Esophagus muscularis mucosa (tissue), 4 donors: ENCODE measurements at places on chromosomes 2 and 18. TPM values are rescaled to one million over a fixed set of nuclear protein-coding genes. Genes with fewer than 3 reads are reported as not detected.

GRCh38 chr2:141468761-141469160 is 662.1 kb downstream of the LRP1B start:
- no peaks in the 10 kb centered on the region for H3K4me1 ChIP-seq
- H3K4me3 ChIP-seq: no peak overlapping the region
- DNase-seq: no peak
- no peaks in the 10 kb centered on the region for H3K36me3 ChIP-seq

DNA sequence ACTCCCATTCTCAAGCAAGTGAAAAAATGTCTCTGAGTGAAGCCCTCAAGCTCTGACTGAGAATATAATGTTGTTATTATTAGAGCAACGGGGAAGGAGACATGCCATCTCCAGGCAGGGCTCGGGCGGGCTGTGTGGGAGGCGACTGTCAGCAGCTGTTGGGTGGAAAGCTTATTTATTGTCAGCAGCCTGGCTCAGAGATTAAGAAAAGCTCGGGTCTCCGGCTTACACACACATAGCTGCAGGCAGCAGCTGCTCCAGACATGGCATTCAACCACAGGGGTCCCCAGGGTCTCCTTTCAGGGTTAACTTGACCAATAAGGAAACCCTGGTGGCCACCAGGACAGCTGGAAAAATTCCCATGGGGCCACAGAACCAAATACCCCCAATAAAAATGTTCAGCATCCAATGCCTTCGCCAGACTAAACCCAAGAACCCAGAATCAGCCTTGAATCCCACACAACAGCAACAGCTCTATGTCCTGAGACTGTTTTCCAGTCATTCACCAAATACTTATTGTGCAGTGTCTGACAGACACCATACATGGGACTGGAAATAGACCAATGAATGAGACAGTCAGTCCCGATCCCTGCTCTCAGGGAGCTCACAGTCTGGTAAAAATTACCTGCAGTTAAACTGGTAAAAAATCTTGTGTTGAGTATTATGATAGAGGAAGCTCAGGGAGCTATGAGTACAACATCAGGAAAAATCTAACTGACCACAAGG is 70.5 kb upstream of the RTN4 start:
- peaks cover 44% of the 10 kb centered on the region for H3K4me1 ChIP-seq
- H3K27ac ChIP-seq: peak overlapping the region; percentile 65
- no peaks in the 10 kb centered on the region for H3K36me3 ChIP-seq
- no peak overlapping the region for H3K4me3 ChIP-seq
- DNase-seq: no peak

GRCh38 chr2:33583194-33583938 is 15.7 kb downstream of the FAM98A start:
- H3K4me3 ChIP-seq: no peak overlapping the region
- peak overlapping the region; percentile 5 for H3K27ac ChIP-seq
- H3K27me3 ChIP-seq: no peaks in the 10 kb centered on the region
- H3K36me3 ChIP-seq: peaks cover 34% of the 10 kb centered on the region
- no peak for DNase-seq

PCARE gene
- total RNA-seq: not detected

- peak overlapping the region; percentile 98 for H3K27ac ChIP-seq
- no peaks in the 10 kb centered on the region for H3K27me3 ChIP-seq
- peak; percentile 82 for DNase-seq
Measured at GRCh38 chr18:3454365-3455089, 4.6 kb downstream of the TGIF1 start.
